Activated naive CD4-positive, alpha-beta T cell treated with anti-CD3 and anti-CD28 coated beads, Interleukin-2, amount 50 U/mL, for 72 hours (primary cell): ENCODE measurements at places on chromosomes 3 and 15. TPM values are rescaled to one million over a fixed set of nuclear protein-coding genes. Genes with fewer than 3 reads are reported as not detected.

DNA sequence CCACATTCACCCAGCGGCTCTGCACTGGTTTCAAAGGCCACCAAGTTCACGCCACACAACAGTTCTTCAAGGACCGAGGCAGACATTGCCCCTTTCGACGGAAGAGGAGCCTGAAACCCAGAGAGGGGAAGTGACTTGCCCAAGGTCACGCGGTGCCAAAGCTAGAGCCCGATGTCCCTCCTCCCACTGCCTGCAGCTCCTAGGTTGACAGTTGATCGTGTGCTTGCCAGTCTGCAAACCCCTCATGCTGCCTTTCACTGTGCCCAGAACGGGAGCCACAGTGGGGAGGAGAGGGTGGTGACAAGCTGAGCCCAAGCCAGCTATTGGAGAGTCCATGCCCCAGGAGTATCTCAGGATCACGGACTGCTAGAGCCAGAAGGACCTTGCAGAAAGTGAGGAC lies 230.9 kb downstream of the XXYLT1 start:
- no peak for DNase-seq

DNA sequence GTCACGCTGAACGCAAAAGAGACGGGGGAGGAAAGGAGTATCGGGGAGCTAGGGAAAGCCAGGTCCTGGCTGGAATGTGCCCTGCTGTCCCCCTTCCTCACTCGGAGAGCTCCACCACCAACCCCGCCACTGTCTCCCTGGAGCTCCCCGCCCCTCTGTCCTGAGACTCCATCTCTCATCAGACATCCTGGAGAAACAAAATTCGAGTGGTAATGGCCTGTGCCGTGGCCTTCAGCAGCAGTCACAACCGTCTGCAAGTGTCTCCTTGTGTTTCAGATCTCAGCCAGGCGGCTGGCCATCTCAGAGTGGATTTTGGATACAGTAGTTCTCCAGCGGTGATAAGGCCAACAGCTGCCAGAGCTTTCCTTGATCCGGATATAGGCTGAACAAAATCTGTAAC lies 76.9 kb downstream of the OCA2 start:
- no peak for DNase-seq

DNA sequence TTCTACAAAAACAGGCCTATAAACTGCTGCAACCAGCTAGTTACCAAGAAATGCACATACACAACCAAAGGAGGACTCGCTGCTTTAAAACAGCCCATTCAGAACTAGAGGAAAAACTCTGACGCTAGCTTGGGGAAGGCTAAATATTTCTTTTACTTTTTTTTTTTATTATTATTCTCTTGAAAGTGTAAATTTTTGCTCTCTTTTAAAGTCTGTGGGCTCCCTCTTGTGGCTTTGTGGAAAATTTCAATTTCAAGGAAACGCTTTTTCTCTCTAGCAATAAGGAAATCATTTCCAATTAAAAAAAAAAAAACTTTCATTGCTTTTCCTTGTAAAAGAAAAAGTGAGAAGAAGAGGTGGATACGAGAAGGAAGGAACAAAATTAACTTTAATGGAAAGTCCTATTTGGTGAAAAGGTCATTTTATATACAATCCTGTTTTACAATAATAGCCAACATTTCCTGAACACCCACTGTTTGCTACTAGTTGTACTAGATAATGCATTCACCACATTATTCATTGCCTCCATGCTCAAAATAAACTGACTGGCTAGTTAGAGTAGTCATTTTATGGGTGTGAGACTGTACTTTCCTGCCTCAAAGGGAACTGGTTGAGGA lies 51.2 kb upstream of the SAMMSON start:
- DNase-seq, result no peak

GRCh38 chr3:188553569-188553968 lies 399.6 kb downstream of the LPP start:
- no peak for DNase-seq

GRCh38 chr3:140472306-140473020 lies 205.4 kb upstream of the TRIM42 start:
- no peak for DNase-seq

Gene HTR3E
- not detected for total RNA-seq

- no peak for DNase-seq
Measured at GRCh38 chr3:36709826-36710365, 54.5 kb downstream of the DCLK3 start.

Gene GOLGA8R
- 5.0 TPM for total RNA-seq

DNA sequence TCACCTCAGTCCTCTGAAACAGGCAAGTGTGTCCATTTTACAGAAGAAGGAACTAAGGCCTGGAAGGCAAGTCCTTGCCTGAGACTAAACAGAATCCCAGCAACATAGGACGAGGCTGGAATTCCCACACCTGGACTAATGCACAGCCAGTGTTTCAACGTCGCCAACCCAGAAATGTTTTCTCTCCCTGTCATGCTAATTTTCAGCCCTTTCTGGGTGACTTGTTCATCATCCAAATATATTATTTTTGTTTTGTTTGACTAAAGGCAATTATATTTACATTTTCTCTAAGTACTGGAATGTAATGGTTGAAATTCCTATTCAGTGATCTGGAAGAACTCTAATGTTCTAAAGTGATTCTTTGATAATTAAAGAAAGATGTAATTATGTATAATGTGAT lies 51.8 kb downstream of the BTD start:
- DNase-seq, result no peak
